ENCODE measurements at places on chromosomes 7 and 10. TPM values are rescaled to one million over a fixed set of nuclear protein-coding genes. Genes with fewer than 3 reads are reported as not detected.

TMEM236 gene
- not detected for total RNA-seq

RSBN1L gene
- 10.3 TPM for total RNA-seq

SMO gene
- total RNA-seq: 21.0 TPM

VWA2 gene
- total RNA-seq: not detected

NPFFR1 gene
- under 0.01 TPM for total RNA-seq

DYDC2 gene
- total RNA-seq: not detected

PRPS1L1 gene
- total RNA-seq: not detected

MSMB gene
- total RNA-seq: not detected

ING3 gene
- 7.4 TPM for total RNA-seq

CALML5 gene
- total RNA-seq: not detected

PITX3 gene
- 1.8 TPM for total RNA-seq

AMPH gene
- 0.49 TPM for total RNA-seq

FAM131B gene
- total RNA-seq: 0.33 TPM

FEZF1 gene
- not detected for total RNA-seq

KBTBD2 gene
- 17.2 TPM for total RNA-seq

C10orf90 gene
- not detected for total RNA-seq

CDHR3 gene
- 1.1 TPM for total RNA-seq

PTF1A gene
- total RNA-seq: not detected

FGF8 gene
- total RNA-seq: not detected

VWC2 gene
- not detected for total RNA-seq

ANXA8L1 gene
- total RNA-seq: 4.2 TPM

PIK3AP1 gene
- total RNA-seq: 11.2 TPM

VSTM4 gene
- 1.6 TPM for total RNA-seq

Measured in mesangial cell (primary cell).